ENCODE measurements at places on chromosomes 7 and 10. TPM values are rescaled to one million over a fixed set of nuclear protein-coding genes. Genes with fewer than 3 reads are reported as not detected.

Gene ADAP1
- 4.3 TPM for total RNA-seq

Gene GARIN1A
- 0.16 TPM for total RNA-seq

Gene MUC12
- total RNA-seq: not detected

Gene TMEM225B
- not detected for total RNA-seq

Gene NUTM2A
- total RNA-seq: 0.44 TPM

Gene GPR37
- total RNA-seq: 0.16 TPM

Measured in bladder microvascular endothelial cell (primary cell).